ENCODE measurements at places on chromosomes 5 and 9.

GRCh38 chr9:123927625-123928532, 2.0 kb downstream of the DENND1A start:
- no peak for DNase-seq

DNA sequence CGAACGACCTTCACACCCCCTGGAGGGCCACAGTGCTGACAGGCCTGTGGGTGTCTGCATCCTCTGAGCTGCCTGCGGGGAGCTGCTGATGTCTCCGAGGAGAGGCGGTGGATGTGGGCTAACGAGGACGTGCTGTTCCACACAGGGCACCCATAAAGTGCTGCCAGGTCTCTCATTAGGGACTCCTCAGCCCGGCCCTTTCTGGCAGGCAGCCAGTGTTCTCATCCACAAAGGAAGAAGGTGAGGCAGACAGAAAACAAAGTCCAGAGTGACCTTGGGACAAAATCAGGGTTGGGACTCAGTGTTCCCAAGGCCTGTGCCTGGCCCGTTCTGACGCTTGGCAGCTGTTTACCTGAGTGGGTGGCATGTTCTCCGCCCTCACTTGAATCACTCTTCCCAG, 29.3 kb downstream of the CARTPT start:
- no peak for DNase-seq

DNA sequence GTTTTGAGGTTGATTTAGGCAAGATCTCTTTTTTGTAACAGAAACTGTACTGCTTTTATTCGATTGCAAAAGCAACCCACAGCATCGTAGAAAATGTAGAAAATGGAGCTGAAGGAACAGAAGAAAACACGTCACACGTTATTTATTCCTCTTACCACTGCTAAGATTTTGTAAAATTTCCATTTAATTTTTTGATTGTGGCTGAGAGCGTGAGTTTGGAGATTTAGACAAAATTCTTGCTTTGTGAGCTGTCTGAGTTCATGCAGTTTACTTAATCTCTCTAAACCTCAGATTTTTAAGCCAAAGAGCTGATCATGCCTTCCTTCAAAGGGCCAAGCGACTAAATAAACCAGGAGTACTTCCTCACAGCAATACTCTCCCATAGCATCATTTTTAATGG, 24.8 kb downstream of the DPYSL3 start:
- DNase-seq: no peak

DNA sequence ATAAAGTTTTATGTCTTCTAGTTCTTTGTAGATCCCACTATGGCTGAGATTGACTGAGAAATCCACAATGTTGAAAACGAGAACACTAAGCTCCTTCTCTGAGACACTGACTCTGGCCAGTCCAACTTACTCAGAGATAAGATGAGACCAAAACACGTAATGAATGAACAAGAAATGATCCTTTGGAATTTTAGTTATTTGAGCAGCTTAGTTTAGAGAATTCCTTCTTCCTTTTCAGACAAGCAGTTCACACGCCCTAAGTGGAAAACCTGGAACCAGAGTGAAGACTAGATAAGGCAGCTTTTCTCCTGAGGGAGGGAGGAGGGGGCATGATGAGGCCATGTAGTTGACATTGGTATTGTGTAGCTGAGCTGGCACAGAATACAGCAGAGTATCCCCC, 139.6 kb downstream of the GABRB2 start:
- DNase-seq: no peak

DNA sequence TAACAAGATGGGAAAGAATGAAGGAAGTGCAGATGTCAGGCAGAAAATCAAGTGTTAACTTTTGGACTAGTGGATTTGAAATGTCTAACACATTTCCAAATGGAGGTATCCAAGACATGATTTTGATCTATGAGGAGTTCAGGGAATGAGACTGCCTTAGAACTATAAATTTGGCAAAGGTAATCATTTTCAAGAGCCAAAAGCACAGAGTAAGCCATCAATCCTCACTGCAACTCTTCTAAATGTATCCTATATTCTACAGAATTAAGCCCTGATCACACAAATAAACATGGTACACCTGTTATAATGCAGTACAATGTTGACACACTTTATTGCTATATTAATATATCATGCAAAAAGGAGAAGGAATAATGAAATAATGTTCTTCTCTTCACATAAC, 55.6 kb downstream of the SETX start:
- DNase-seq: no peak

DNA sequence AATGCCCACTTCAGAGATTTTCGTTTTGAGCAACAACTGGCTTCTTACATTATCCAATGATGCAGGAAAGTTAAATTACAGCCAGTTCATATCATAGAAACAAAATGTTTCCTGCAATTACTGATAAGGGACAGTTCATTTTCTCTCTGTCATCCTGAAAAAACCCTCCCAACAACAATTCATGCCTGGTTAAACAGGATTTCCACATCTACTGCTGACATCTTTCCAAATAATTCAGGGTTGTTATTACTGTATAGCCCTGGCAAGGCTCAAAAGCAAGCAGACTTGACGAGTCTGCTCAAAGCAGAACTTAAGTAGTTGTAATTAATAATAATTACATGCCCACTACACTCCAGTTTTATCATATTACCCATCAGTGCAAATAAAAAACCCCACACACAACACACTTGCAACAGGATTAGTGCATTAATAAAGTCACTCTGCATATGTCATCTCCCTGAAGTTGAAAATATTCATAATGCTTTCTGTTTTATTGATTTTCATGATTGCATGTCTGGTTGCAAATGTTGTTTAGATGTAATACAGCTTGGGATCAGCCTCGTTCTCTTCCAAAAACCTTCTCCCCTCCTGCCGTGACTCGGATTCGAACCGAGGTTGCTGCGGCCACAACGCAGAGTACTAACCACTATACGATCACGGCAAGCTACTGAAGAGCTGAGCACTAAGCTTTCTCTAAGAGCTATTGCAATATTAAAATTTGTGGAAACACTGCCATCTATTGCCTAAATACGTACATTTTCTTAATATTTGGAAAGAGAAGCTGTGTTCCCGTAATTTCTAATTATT, 119.6 kb upstream of the NFIB start:
- peak; percentile 64 for DNase-seq

- DNase-seq: no peak
Measured at GRCh38 chr9:79946712-79947111, 374.9 kb downstream of the TLE4 start.

DNA sequence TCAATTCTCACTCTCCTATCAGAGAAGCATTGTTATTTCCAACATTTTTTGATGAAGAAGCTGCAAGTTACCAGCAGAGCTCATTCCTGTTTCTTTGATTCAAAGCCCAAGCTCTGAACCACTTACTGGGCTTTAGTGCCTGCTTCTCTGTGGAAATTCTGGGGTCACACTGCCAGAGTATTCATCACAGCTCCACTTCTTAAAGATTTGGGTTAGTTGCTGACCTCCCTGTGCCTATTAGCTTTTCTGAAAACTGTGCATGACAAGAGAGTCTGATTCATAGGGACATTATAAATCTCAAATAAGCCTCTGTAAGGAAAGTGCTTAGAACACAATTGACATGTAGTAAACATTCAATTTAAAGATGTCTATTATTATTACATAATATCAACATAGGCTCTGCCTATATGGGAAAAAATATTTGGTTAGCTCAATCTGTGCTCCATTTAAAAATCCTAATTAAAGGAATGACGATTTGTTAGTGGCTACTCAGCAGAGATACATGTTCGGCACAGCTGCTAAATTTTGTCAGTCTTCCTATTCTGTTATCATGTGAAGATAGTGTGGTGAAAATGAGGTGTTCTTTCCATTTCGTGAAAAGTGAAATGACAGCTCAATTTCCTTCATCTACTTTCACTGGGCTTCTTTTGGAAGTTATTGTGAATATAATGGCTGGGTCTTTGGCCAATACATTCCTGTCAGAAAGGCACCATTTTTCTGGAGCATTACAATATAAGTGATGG, 293.0 kb downstream of the KCTD16 start:
- no peak for DNase-seq

Data from left hindlimb (tissue), 1 donor.